ENCODE measurements at places on chromosomes 1 and 21.

- DNase-seq: no peak
These were observed 6.6 kb downstream of the SDC3 start for GRCh38 chr1:30901798-30902581.

- DNase-seq: no peak
These were observed 145.4 kb upstream of the C1orf174 start for GRCh38 chr1:4045397-4046010.

GRCh38 chr1:9654834-9655723, 3.5 kb downstream of the PIK3CD start:
- no peak for DNase-seq

- DNase-seq: peak; percentile 20
These were observed 425.7 kb upstream of the USP24 start for GRCh38 chr1:55640708-55641473.

- DNase-seq: peak; percentile 20
These were observed 19.8 kb upstream of the MUTYH start for GRCh38 chr1:45359882-45360513.

DNA sequence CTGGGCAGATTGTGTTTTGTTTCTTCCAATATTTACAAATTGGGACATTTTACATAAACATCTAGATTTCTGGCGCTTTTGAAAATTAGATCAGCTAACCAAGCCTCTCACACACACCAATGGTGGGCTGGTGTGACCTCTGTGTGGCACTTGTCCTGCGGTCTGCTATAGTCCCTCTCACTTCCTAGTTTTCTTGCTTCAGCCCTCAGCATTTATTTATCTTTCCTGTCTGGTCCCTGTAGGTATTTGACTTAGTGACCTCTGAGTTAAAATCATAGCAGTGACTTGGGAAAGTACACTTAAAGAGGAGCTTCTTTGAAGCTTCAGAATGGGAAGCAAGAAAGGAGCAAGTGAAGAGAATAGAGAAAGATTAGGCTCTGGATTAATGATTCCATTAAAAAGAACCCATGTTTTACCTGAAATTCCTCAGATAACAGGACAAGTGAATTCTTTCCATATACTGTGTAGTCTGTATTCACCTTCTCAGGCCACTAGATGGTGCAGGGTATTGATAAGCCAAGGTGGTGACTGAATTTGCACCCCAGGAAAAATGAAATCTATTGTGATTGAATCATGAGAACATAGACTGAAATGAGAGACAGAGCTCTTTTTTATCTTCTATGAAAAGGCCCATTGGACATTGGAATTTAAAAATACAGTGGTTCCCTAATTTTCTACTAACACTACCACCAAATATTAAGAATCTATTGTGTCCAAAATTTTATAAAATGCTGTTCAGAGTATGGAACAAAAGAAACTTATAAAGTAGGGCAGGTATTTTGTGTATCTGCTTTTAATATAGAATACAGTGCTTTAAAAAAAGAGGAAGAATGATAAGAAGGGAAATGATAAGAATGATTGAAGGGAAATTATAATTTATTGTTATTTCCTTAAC, 7.1 kb upstream of the DIPK1A start:
- DNase-seq: no peak

DNA sequence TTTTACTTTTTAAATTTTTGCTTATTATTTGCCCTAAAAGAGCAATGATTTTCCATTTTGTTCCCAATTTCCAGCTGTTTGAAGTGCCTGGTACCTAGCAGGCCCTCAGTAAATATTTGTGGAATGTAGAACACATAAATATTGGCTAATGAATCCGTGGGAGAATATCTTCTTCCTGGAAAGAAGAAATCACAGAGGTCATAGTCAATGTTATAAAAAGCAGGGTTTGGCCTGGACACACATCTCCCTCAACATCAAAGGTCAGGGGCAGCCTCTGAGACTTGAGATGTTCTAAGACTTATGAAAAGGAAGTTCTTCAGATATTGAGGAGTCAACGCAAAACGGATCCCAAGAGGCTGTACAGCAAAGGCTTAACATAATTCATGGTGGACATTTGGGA, 358.1 kb downstream of the HHAT start:
- DNase-seq: no peak

DNA sequence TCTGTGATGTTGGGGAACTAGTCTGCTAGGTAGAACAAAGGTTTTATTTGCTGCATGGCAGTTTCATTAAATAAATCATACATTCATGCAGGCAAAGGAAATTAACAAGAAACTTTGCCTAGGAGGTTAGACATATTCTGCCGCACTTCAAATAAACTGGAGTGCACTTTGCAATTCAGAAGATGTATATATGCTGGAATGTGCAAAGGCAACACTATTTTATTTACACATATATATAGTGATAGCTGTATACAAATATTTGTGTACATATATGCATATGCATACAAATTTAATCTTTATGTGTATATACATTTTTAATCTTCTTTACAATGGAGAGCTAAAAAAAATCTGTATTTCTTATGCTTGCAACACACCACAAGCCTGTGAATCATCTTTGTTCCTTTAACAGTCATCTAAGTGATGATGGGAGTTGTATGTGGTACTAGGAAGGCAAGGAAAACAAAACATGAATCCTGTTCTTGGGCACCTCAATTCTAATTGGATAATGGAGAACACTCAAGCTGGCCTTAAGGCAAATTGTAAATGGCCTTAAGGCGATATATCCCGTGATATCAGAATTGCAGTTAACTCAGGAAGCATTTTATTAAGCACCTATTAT, 605.8 kb upstream of the CAMK1G start:
- no peak for DNase-seq

- DNase-seq: no peak
These were observed 19.9 kb upstream of the LPAR3 start for GRCh38 chr1:84912726-84913554.

DNA sequence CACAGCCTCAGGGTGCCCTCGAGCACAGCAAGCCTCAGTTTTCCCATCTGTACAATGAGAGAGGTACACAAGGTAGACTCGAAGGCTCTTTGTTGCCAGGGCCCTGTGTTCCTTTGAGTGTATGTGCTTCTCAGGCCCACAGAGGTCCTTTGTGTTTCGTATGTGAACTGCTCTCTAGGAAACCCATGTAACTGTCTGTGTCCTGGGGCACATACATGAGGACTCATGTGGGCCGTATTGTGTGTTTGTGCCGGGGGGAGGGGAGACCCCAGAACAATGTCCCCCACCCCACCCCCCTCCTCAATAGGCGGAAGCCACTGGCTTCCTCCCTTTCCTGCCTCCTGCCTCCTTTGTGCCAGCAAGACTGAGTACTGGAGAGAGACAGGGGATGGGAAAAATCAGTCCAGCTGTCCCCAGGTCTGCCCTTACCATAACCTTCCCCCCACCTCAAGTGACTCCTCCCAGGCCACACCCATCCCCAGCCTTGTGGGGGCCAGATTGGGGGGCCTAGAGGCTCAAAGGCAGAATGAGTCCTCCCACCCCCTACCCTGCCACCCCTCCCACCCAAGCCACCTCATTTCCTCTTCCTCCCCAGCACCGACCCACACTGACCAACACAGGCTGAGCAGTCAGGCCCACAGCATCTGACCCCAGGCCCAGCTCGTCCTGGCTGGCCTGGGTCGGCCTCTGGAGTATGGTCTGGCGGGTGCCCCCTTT, at the start of gene TIE1:
Gene TIE1, plus strand, starts transcription at position 605 of the 717 bp plus-strand sequence. Its CDS starts 90 bp downstream, at position 695.
- DNase-seq: no peak

DNA sequence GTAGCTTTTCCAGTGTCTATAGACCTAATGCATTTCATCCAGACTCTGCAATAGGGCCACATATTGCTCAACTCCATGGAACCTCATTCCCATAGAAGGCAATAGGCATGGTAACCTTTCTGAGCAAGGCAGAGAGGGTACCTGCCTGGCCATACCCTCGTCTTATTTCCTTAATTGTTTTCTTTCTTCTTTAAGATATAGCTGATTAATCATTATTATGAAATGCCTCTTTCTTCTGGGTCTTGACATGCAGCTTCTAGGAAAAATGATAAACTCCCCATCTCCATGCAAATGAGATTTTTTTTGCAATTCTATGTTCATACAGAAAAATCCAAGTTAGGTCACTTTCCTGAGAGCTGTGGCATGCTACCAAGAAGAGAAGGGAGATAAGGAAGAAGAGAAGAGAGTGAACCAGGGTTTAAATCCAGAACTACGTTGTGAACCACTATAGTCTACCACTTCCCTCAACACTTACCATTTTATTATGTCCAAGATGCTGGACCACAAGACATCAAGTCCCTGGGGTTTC, 33.0 kb upstream of the IL20 start:
- no peak for DNase-seq

DNA sequence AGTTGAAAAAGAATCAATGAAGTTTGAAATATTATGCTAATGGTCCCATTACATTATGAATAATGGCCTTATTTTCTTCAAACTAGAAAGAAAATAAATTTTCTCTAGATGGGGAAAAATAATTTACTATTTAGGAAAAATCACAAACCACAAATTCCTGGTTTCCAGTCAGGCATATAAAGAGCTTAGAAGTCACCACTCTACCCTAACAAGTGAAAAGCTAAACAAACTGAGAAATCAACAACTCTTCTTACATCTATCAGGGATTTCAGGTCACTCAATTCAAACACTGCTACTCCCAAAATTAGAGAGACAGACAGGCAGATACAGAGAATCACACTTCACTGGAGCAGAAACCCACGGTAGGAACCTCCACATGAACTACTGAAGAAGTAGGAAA, 82.1 kb upstream of the LRRC7 start:
- DNase-seq: no peak

- DNase-seq: no peak
These were observed 9.9 kb upstream of the CFHR4 start for GRCh38 chr1:196877964-196878363.

- no peak for DNase-seq
These were observed 553 bp downstream of the PTGER3 start for GRCh38 chr1:71046891-71047634.

DNA sequence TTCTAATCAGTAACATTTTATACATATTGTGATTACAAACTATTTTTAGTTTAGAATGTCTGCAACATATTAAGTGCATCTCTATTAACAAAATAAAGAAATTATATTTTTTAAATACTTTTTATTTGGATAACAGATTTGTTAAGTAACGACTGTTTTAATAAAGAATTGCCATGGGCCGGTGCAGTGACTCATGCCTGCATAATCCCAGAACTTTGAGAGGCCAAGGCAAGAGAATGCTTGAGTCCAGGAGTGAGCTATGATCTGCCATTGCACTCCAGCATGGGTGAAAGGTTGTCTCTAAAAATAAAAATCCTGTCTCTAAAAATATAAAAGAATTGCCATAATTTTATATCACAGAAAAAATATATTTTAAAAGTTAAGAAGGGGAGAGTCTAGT, 4.1 kb downstream of the LRRIQ3 start:
- no peak for DNase-seq

DNA sequence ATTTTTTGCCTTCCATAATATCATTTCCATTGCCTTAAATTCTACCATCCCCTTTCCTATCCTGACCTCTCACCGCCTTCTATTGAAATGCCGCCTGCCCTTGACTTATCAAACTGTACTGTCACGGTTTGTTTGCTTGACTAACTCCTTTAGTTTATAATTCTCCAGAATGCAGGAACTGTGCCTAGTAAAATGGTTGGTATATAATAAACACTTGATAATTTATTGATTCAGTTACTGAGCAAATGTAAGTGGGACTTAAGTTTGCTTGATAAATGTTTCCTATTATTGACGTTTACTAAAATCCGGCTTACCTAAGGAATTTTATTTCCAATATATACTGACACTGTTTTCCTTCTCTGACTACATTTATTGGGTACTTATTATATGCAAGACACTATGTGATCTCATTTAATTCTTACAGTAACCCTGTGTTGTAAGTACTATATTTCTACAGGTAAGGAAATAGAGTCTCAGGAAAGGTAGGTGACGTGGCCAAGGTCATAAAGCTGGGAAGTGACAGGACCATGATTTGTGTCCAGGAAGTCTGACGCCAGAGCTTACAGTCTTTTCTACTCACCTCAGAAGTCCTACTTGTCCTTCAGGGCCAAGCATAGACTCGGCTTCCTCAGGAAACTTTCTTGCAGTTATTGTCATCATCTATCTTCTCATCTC, 35.7 kb downstream of the DPT start:
- DNase-seq: no peak

GRCh38 chr1:153572569-153573015, 6.9 kb upstream of the S100A2 start:
- DNase-seq: peak; percentile 66

DNA sequence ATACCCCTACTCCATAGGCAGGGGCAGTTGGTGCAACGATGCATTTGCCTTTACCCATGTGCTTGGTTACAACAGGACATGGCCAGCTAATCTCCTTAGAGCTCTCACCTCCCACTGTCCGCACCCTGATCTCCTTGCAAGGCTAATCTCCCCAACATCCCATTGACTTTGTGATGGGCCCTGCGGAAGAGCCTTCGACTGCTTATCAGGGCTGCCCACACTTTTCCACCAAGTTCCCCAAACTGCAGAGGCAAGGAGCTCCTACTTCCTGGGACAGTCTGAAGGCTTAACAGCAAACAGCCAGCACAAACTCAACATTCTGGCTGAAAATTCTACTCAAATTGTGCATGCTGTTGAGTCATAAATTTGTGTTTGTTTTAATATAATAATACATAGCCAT, 36.0 kb downstream of the C1orf94 start:
- no peak for DNase-seq

DNA sequence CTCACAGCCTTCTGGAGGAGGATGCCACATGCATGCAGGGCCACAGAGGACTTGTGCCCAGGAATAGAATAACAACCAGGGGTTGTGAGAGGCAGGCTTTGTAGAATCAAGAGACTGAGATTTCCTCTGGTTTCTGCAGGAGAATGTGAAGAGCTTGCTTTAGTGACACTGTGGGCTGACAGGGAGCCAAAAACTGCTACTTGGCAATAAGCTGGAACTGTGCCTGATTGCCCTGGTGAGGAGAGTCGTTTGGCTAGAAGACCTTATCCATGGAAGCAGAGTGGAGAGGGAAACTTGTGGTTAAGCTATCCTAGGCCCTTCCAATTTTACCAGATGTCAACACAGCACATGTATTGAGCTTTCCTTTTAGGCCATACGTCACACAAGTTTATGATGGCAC, 902.1 kb downstream of the MRPL39 start:
- no peak for DNase-seq

- no peak for DNase-seq
These were observed 21.3 kb downstream of the DUSP10 start for GRCh38 chr1:221720545-221720944.

GRCh38 chr21:38439426-38439825, 58.9 kb downstream of the ERG start:
- DNase-seq: no peak

- DNase-seq: no peak
These were observed 108.8 kb downstream of the SYF2 start for GRCh38 chr1:25123551-25123950.

Measured in occipital lobe (tissue), 3 donors.